ENCODE measurements at places on chromosomes 7 and 10.

- DNase-seq = no peak
Measured at GRCh38 chr7:42493436-42494198, 256.6 kb upstream of the GLI3 start.

DNA sequence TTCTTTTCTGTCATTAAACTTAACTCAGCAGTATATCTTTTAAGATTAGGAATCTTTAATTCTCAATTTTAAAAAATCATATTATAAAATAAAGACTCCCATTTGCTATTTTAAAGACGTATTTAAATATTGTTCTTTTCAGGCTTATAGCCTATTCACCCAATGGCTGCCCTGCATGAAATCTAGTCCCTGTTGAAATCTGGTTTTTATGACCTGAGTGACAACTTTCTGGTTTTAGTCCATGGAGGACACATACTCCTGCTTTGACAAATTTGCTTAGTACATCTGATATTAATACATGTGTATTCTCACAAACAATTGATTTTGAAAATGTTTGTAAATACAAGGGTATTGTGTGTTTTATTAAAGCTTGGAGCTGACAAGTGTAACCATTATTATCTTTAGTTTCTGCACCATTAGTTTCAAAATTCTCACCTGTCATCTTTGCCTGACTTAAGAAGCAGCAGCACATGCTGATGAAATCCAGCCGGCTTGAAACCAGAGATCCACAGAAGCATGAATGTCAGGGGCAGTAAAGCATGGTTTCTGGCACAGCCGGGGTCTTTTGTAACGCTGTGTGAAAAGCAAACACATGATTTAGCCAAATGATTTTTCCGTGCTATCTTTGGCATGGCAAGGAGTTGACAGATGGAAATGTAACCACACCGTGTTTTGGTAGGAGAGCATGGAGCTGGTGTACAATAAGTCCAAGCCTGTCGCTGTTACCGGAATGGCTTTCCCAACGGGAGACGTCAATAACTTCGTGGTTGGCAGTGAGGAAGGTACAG is 262.8 kb downstream of the DYNC1I1 start:
- DNase-seq = peak; percentile 89

DNA sequence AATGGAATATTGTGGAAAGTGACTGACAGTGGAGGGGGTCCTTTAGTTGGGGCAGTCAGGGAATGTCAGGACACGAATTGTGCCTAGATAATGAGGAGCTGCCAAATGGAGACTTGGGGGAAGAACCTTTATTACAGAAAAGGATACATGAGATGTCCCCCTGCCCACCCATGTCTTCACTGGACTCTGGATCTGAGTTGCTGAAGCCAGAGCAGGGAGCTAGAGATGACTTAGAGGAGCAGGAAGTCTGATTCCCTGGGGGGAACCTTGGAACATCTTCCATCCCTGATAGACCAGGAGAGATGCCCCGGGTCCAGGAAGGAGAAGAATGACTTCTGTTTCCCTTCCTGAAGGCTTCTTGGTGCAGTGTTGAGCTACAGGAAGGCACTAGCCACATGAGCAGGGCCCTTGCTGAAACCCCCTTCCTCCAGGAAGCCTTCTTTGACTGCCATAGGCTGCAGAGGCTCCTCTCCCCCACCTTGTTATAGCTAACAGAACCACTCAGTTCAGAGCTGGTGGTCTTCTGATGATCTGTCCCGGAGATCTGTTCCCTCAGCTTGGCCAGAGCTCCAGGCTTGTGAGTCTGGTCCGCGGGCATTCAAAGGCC is 747 bp upstream of the NEURL1 start:
- no peak for DNase-seq

- DNase-seq = no peak
Measured at GRCh38 chr10:95850791-95851190, 57.0 kb upstream of the CC2D2B start.

GRCh38 chr10:19728376-19728775 is 87.9 kb upstream of the PLXDC2 start:
- no peak for DNase-seq

Data from NCI-H1930 (cell line).